Thymus (tissue), 14 donors: ENCODE measurements at places on chromosomes 12 and 14. TPM values are rescaled to one million over a fixed set of nuclear protein-coding genes. Genes with fewer than 3 reads are reported as not detected.

Gene GPR162
- 4.4 TPM for polyA plus RNA-seq

Gene TEX22
- polyA plus RNA-seq = 1.2 TPM

Gene GPN3
- 25.1 TPM for polyA plus RNA-seq

DNA sequence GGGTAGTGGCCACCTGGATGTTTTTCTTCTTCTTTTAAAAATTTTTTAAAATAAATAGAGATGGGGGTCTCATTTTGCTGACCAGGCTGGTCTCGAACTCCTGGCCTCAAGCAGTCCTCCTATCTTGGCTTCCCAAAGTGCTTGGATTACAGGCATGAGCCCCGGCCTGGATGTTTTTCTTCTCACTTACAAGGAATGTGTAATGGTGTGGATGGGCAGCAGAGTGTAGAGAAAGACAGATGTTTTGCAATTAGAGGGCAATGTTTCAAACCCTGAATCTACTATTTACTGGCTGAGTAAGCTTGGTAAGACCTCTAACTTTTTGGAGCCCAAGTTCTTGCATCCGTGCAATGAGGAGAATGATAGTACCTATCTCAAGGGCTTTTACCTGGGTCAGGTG lies 48.1 kb downstream of the ADCK1 start:
- H3K27ac ChIP-seq = no peak overlapping the region
- H3K27me3 ChIP-seq = no peaks in the 10 kb centered on the region
- peaks cover 2% of the 10 kb centered on the region for H3K36me3 ChIP-seq
- H3K4me3 ChIP-seq = no peak overlapping the region
- no peaks in the 10 kb centered on the region for H3K4me1 ChIP-seq

DNA sequence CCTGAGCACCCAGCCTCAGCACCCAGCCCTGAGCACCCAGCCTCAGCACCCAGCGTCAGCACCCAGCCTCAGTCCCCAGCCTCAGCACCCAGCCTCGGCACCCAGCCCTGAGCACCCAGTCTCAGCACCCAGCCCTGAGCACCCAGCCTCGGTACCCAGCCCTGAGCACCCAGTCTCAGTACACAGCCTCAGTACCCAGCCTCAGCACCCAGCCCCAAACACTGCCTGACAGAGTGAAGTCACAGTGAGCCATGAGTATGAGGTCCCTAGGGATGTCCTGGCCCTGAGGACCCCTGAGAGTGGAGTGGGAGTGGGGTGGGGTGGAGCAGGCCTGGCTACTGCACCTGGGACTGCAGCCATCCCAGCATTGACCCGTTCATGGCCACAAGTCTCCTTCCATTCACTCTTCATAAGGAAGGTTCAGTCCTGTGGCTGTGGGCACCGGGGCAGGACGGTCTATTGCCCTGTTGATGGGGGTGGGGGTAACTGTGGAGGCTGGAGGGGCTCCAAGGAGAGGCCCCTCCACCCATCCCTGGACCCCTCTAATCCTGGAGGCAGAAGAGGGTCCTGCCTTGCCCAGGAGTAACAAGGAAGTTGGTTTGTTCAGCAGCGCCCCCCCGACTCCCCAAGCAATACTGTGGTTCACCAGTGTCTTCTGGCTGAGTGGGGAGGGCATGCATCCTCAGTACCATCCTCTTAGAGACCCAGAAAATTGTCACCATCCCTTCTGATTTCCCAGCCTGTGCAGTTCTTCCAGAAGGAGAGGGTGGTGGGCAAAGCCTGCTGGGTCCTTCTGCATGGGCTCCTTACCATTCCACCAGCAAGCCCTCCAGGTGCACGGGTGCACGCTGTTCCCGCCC lies 140.5 kb downstream of the ADGRD1 start:
- no peak overlapping the region for H3K4me3 ChIP-seq
- H3K4me1 ChIP-seq = no peaks in the 10 kb centered on the region
- peaks cover 2% of the 10 kb centered on the region for H3K27me3 ChIP-seq
- no peak overlapping the region for H3K27ac ChIP-seq
- H3K36me3 ChIP-seq = no peaks in the 10 kb centered on the region

DNA sequence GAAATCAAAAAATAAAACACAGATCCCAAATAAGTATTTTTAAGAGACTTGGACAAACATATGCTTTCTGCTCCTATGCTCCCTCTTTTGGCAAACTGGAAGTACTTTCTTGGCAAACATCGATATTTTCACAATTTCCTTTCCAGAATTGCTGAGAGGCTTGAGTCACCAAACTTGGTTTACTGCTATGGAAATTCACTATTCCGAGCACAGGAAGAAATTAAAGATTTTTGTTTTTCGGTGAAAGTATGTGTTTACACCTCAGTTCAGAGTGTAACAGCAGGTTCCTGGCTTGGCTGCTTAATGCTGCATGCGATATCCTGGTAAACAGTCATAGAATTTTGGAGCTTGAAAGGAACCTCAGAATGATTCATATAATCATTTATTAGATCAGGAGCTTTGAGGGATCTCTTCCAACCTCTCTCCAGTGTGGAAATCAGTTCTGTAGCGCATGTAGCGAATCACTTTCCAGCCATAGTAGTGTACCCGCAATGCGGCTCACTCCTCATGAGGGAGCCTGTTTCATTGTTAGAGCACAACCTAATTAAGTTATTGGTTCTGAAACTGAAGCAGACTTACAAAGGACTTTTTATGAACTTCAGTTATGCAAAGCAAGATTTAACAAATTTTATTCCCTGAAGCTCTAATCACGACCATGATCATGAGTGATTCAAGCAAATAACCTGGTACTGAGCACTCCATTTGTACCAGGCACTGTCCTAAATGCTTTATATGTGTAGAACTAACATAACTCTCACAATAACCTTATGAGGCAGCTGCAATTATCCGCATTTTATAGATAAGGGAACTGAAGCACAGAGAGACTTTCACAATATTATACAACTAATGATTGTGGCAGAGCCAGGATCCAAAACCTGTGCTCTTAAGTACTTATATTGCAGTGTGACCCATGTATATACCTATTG lies 56.4 kb upstream of the ATP2A2 start:
- DNase-seq = no peak
- no peaks in the 10 kb centered on the region for H3K4me1 ChIP-seq
- no peak overlapping the region for H3K27ac ChIP-seq
- H3K36me3 ChIP-seq = no peaks in the 10 kb centered on the region

- no peaks in the 10 kb centered on the region for H3K27me3 ChIP-seq
- no peaks in the 10 kb centered on the region for H3K36me3 ChIP-seq
- no peak overlapping the region for H3K4me3 ChIP-seq
- no peaks in the 10 kb centered on the region for H3K4me1 ChIP-seq
Measured at GRCh38 chr14:49553106-49553505, 33.1 kb downstream of the RPS29 start.

- H3K4me1 ChIP-seq = no peaks in the 10 kb centered on the region
- H3K27me3 ChIP-seq = no peaks in the 10 kb centered on the region
- no peak overlapping the region for H3K27ac ChIP-seq
- peak; percentile 15 for DNase-seq
- no peak overlapping the region for H3K4me3 ChIP-seq
- H3K36me3 ChIP-seq = no peaks in the 10 kb centered on the region
Measured at GRCh38 chr14:44846232-44846824, 115.4 kb downstream of the KLHL28 start.
